ENCODE measurements at places on chromosomes 16 and 17.

DNA sequence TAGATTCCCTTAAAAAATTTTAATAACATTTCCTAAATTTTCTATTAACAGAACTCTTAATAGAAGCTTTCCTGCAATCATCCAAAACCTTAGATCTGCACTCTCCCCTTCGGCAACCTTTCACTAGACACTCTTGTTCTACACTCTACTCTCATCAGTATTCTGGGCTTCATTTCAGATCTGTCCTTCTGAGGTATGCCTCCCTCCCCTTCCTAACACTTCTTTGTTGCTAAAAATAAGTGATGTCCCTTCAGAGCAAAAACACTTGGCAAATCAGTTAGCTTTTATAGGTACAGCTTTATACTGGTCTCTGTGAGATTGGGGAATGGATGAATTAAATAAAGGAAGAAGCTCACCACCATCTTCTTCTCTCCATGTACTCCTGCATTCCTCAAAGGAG lies 28.2 kb upstream of the GNAO1 start:
- no peak for DNase-seq

- DNase-seq, result no peak
Measured at GRCh38 chr17:42179335-42179734, 1.6 kb downstream of the KCNH4 start.

GRCh38 chr16:48053418-48053745 lies 102.4 kb downstream of the ABCC12 start:
- peak; percentile 75 for DNase-seq

- no peak for DNase-seq
Measured at GRCh38 chr16:12519986-12520385, 283.7 kb downstream of the CPPED1 start.

DNA sequence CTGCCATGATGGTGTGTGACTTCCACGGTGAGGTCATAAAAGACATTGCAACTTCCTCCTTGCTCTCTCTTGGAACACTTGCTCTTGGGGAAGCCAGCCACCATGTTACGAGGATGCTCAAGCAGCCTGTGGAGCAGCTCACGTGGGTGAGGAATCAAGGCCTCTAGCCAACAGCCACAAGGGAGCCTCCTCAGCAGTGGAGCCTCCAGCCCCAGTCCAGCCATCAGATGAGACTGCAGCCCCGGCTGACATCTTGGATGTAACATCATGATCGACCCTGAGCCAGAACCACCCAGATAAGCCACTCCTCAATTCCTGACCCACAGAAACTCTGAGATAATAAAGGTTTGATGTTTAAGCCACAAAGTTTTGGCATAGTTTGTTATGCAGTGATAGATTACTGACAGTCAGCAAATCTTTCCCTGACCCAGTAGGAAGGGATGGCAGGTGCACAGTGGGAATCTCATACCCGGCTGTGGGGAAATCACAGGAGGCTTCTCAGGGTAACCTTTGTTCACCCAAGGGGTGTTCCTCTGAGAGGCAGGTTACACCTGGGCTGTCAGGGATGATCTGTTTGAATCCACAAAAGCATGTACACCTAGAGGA lies 23.3 kb upstream of the GINS2 start:
- DNase-seq, result no peak

DNA sequence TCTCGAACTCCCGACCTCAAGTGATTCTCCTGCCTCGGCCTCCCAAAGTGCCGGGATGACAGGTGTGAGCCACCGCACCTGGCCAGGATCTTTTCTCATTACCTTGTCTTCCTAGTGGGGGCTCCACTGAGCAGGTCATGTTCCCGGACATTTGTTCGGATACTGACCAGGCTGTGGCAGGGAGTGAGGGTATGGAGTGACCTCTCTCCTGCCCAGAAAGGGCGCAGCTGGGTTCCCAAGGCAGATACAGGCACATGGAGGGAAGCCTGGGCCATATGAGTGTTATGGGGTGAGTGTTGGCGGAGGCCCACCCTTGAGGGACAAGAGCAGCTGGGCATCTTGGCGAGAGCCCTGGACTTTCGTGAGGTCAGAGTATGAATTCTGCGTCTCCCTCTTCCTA lies 5.5 kb downstream of the SERPINF1 start:
- DNase-seq, result no peak

DNA sequence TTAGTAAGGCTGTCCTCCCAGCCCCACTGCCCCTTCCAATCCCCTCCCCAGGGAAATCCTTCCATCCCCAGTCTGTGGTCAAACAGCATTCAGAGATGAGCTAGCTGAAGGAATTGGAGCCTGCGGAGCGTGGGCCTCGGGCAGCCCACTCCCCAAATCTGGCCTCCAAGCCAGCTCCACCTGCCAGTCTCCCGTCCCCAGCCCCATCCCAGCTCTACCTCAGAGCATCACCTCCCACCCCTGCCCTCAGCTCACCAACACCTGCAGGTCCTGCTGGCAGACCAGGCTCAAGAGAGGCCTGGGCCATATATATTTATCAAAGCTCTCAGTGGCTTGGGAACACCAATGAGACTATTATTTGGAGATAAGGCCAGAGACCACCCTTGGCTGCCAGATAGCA lies 5.2 kb upstream of the SPPL2C start:
- DNase-seq, result no peak

DNA sequence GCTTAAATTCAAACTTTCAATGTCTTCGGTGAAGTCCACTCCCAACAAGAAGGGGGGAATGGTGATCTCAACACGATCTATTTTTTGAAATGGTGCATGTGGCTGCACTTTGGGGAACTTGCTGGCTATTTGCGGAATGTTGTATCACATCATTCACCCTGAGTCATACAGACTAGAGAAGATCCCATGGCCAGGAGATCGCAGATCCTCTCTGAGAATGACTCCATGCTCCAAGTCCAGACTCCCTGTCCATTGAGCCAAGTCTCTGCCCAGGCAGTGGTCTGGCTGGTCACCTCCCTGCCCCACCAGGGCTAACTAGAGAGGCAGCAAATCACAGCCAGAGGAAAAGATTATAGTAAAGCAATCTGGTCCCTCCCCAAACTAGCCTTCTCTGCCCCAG lies 120.6 kb downstream of the XYLT1 start:
- DNase-seq, result no peak

- DNase-seq, result no peak
Measured at GRCh38 chr16:65495106-65495505, 373.2 kb upstream of the CDH11 start.

GRCh38 chr17:76948726-76949342 lies 80.6 kb downstream of the MGAT5B start:
- no peak for DNase-seq

- no peak for DNase-seq
Measured at GRCh38 chr17:83122834-83123233, 43.4 kb downstream of the METRNL start.

DNA sequence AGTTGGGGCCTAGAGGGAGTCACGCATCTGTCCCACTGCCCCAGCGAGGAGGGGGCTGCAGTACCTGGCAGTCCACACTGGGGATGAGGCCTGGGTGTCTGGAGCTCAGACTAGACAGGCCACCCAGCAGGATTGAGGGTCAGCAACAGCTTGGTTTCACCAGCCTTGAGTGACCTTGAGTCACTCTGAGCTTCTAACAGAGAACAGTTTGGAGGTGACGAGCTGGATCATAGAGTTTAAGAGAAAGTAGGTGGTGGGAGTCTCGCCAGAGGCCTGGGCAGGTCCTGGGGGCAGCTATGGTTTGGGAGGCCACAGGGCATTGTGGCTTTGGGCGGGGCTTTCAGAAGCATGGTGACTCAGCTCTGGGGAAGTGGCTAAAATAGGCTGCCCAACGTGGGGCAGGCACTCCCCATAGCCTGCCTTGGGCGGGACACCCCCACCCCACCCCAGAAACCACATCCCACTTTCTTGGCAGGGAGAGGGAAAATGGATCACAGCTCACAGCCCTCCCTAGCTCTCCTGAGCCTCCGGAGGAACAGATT lies 20.5 kb downstream of the CDC42EP4 start:
- peak; percentile 82 for DNase-seq
